Upper lobe of left lung (tissue), 6 donors: ENCODE measurements at places on chromosomes 1 and 21. TPM values are rescaled to one million over a fixed set of nuclear protein-coding genes. Genes with fewer than 3 reads are reported as not detected.

GRCh38 chr1:219463636-219464035, 149.3 kb downstream of the ZC3H11B start:
- no peak for DNase-seq

Gene CAMK2N1
- 38.1 TPM for total RNA-seq

DNA sequence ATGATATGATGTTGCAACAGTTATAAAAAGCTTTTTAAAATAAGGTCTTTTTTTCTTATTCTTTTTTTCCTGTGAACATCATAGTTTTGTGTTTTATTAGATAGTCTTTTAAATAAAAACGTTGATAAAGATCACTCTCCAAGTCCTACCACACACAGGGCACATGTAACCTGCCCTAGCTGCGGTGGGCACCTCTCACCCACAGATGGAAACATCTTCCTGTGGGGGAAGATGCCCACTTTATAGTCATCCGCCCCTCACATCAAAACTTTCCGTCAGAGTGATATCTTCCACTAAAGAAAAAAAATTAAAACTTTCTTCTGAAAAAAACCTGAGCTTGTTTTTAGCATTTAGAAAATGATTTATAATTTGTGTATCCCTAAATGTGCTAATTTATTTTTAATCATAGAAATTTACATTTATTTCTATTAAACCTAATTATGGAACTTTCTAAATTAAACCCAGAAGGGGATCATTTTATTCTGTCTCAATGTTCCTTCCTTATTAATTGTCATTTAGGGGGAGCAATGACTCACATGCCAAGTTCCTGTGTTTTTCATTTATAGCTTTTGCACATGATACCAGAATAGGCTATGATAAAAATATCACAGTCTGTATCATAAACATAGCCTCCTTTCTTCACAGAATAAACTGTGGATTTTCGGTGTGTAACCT, 24.7 kb downstream of the TNFRSF9 start:
- DNase-seq = no peak

DNA sequence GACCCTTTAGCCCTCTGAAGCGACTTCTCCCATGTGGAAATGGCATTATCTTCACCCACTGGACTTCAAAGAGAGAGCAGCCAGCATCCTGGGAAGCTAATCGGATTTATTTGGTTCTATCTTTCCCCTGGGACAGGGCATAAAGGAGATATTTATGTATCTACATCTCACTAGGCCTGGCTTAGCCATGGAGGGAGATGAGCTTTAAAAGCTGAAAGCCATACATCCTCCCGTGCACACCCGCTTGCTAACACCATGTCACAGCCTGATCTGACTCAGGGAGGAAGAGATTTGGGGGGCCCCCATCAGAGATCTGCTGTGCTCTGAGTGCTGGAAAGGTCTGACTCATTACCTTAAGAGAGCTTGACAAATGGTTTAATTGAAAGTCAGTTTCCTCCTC, 155.9 kb downstream of the PLXNA2 start:
- DNase-seq = no peak
